ENCODE measurements at places on chromosomes 1 and 21.
A peak's percentile ranks its signal among the peaks of the same experiment; 100 is the strongest.

GRCh38 chr1:115450501-115451040 lies 112.5 kb upstream of the NGF start:
- DNase-seq, result peak; percentile 19

DNA sequence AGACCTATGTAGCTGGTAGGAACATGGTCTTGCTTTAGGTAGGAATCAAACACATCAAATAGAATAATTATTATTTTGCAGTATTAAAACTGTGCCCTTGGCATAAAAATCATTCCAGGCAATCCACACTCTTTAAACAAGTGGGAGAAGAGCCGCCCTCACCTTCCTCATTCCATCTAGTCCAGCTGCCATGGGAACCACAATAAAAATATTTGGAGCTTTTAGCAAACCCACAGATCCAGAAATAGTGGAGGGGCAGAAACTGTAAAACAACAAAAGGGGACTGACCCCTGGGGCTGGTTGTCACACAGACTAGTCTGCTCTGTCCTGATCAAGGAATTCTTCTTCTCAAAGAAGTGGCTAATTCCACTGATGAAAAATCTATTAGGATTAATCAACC lies 61.6 kb downstream of the PTPRC start:
- no peak for DNase-seq

DNA sequence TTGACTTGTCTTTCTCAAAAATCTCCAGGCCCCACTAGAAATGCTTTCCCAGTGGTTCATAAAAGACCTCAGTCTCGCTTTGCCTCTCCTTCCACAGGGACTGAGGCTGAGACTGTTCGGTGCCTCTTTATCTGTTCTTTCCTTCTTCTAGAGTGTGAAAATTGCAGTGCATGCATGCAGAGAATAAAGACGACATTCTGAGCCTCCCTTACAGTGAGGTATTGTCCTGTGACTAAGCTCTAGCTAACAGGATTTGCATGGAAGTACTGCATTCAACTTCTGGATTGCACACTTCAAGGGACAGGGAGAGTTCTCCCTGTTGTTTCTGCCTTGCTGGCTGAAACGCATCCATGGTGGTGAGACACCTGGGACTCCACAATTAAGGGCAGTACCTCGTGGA lies 69.1 kb downstream of the COLGALT2 start:
- DNase-seq, result no peak

DNA sequence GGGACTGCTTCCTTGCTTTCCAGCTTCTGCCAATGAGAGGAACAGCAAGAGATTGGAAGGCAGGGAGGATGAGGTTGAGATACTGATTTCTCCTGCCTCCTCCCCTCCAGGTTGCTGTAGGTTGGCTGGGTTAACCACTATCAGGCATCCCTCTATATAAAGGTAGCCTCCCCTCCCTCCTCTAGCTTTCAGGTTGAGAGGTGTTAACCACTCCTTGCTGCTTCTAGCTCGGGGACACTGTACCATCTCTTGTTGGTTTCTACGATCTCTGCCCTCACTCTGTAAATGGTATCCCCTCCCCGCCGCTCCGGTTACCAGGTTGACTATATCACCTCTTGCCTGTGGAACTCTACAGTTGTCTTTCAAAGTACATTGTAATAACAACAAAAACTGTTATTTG lies 16.7 kb downstream of the LPAR3 start:
- no peak for DNase-seq

DNA sequence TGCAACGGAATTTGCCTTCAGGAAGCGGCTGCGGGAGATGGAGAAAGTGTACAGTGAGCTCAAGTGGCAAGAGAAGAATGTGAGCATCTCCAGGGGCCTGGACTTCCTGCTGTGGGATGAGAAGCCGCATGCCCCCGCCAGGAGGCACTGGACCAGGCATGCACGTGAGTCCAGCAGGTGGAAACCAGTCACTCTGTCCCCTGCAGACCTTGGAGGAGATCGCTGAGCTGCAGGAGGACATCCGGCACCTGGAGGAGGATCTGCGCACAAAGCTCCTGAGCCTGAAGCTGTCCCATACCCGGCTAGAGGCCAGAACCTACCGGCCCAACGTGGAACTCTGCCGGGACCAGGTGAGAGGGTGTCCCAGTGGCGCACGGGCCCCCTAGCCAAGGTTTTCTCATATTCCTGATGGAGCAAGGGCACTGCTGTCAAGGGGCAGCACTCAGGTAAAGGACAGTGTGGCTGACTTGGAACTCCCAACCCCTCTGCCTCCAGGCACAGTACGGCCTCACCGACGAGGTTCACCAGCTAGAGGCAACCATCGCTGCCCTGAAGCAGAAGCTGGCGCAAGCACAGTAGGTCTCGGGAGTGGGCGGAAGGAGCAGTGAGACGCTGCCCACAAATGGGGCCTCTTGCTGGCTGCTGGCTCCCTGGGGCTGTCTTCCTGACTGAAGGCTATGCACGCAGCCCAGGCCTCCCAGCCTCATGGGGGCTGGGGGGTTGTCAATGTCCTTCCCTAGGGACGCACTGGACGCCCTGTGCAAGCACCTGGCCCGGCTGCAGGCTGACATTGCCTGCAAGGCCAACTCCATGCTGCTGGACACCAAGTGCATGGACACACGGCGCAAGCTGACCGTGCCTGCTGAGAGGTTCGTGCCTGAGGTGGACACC lies 1.2 kb upstream of the ADPRS start:
- no peak for DNase-seq

DNA sequence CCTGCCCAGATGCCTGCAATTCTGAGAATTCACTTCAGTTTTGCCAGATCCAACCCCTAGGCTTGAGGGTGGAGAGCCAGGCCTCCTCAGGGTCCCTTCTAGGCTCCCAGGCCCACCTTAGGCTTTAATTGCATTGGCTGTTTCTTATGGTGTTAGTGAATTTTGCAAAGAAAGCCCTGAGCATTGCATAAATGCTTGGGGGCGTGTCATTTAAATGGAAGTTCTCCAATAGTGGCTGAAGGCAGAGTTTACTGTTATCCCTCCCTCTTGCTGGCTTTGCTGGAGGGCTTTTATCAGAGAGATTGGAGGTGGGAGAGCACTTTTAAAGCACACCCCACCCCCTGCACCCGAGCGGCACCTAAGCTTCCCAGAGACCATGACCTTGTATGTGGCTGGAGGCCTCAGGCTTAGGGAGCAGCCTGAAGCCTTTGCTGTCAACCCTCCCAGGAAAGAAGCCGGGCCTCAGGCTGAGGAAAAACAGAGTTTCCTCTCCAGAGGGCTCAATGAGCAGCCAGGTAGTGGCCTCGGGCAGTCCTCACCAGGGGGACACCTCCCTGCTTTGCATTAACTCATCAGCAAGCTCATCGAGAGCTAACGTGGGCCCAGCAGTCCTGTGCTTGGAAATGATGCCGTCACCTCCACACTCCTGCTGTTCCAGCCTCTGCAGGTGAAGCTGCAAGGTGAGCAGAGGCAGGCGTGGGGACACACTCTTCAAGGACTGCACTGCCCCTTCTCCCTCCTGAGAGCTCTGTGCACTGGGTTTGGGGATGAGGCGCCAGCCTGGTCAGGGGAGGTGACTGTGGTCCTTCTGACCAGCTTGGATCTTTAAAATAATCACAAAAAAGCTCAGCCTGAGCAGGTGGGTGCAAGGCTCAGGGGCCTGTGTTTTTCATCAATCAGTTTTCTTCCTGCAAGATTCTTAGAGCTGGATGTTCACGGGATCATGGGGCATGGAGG lies 58.0 kb downstream of the STUM start:
- no peak for DNase-seq

- DNase-seq, result peak; percentile 45
Observed at GRCh38 chr1:174800216-174800851, 199.4 kb upstream of the CACYBP start.

- DNase-seq, result no peak
Observed at GRCh38 chr1:61426885-61427284, 298.1 kb downstream of the TM2D1 start.

GRCh38 chr1:31976401-31976800 lies 37.3 kb upstream of the KHDRBS1 start:
- no peak for DNase-seq

DNA sequence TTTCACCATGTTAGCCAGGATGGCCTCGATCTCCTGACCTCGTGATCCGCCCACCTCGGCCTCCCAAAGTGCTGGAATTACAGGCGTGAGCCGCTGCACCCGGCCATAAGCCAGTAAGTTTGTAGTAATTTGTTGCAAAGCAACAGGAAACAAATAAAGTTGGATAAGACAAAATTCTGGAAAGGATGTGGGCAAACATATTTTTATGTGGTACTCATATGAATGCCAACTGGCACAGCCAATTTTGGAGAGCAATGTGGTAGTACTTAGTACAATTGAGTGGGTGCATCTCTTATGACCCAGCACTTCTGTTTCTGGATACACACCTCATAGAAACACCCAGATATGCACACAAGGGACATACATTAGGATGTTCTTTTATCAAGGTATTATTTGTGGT lies 8.4 kb upstream of the IL12RB2 start:
- no peak for DNase-seq

GRCh38 chr21:25126564-25126963 lies 480.7 kb downstream of the MRPL39 start:
- DNase-seq, result no peak

DNA sequence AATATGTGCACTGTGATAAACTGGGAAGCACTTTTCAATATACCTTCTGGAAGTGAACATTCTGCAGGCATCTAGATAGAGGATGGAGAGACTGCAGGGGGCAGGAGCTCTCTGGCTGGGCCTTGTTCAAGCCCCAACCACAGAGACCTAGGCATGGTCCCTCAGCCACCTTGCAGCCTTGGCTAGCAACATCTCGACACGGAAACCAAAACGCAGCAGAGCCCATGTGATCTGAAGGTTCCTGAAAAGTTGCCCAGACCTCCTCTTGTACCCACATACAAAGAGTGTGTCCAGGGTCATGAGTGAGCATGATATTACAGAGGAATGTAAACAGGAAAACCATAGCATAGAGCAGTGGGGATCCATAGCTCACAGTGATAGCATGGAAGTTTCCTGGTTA lies 33.1 kb upstream of the SAMD11 start:
- no peak for DNase-seq

GRCh38 chr1:180505732-180506335 lies 3.5 kb upstream of the ACBD6 start:
- peak; percentile 71 for DNase-seq
